ENCODE measurements at places on chromosomes 6 and 20.

DNA sequence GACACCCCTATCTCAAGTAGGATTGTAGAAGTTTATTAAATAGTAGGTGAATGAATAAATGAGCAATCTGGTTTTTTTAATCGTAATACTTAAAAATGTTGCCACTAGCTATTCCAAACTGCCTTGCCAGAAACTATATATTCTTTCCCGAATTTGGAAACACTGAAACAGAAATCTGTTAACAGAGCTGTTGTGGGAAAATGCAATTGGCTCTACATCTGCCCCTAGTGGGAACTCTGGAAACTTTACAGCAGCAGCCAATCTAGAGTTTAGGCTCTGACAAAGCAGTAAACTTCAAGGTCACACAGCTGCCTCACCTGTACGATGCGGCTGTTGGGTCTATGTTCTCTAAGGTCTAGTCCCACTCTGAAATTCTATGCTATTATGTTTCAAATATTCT lies 41.7 kb downstream of the SYNE1 start:
- no peak for DNase-seq

GRCh38 chr6:30547454-30547853 lies 8.8 kb downstream of the GNL1 start:
- DNase-seq, result no peak

DNA sequence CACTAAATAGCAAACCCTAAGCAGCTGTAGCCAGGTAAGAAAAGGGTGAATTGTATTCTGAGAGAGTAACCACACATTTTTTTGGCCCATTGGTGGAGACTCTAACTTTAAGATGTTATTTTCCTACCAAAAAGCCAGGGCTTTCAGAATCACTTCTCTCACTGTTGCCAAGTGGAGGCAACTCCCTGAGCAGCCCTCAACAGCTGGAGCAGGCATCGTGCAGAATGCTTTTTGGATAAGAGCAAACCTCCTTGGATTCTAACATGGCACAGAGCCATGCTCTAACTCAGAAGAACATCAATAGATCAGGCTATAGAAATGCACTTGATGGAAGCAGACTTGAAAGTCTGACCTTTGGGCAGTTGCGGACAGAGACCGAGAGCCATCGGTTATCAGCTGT lies 722.2 kb upstream of the CHD6 start:
- DNase-seq, result no peak

DNA sequence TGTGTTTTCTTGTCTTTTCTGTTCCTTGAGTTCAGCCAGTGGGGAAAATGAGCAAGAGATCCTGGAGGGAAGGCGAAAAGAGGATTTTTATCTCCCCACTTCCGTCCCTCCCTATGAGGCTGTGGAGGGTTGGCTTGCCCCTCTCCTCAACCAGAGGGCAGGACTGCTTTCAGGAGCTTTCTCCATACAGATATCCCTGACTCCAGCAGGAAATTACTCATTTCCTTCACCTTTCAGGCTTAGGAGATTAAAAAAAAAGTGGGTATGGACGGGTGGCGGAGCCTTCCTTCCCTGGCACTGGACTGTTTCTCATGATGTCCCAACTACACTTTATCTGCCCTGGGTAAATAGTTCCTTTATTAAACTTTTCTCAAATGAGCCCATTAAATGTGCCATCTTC lies 241.2 kb downstream of the FRK start:
- no peak for DNase-seq

- no peak for DNase-seq
These were observed 150.5 kb downstream of the TBXT start for GRCh38 chr6:166017032-166017635.

DNA sequence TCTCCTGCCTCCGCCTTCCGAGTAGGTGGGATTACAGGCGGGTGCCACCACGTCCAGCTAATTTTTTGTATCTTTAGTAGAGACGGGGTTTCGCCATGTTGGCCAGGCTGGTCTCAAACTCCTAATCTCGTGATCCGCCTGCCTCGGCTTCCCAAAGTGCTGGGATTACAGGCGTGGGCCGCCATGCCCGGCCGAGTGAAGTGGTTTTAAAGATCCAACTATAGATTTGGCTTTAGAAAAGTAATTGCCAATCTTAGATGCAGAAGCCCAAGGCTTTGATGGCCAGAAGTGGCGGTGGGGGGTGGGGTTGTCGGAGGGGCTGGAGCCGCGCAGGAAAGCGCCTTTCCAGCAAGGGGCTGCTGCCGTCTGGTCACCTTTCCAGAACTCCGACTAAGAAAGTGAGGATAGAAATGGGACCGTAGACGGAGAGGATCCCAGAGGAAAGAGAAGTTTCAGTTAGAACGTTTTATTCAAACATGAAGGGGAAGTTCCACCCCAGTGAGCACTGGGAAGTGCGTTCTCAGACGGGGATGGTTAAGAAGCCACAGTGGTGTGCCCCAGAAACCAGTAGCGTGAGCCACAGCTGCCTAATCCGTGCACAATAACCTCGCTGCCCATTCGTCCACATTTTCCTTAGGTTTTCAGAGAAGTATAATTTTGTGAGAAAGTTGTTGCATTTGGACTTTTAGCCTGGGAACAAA lies 69.7 kb downstream of the DLL1 start:
- no peak for DNase-seq

DNA sequence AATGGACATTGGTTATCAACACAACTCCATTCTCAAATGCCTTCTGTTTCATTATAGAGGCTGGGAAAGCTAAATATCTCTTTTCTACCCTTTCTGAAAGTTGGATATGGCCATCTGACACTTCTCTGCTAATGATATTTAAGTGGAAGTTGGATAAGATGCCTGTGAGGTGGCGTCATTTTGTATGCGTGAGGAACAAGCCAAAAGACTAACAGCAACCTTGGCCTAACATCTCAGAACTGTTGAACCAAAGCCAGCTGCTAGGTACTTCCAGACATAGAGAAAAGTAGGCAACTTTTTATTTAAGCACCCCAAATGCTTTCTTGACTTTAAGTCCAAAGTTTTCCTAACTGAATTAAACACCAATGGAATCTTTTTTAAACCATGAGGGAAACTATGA lies 708.4 kb downstream of the CD109 start:
- no peak for DNase-seq

DNA sequence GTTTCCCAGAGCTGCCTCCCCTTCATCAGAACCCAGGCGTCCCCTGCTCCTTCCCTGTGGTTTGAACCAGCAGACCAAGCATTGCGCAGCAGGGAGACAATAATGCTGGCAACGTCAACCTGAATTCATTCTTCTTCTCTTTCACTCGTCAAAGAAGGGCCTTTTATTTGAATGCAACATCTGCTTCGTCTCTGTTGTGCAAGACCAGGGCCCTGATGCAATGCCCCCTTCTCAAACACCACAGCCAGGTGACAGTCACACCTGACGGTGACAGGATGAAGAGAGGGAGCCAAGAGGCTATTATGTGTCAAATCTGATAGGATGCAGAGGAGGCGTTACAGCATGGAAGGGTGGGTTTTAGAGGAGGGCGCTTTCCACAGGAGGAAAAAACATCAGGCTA lies 8.0 kb downstream of the INSM1 start:
- DNase-seq, result no peak

DNA sequence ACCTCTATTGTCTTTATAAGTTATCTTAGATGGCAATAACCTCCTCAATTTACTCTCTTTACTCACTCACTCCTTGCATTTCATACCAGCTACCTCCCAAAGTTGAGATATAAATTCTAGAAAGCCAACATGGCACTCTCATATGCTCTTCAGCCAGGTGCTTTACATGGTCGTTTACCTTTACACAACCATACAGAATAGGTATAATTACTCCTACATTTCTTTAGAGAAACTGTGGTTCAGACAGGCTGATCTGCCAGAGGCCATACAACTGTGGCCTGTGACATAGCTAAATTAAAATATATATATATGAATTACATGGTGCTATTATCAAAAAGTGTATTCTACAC lies 45.7 kb downstream of the HBS1L start:
- no peak for DNase-seq

- no peak for DNase-seq
These were observed 126.4 kb upstream of the DUSP22 start for GRCh38 chr6:165906-166305.

- no peak for DNase-seq
These were observed 155.0 kb downstream of the CFAP61 start for GRCh38 chr20:20207291-20207690.

Measured in activated gamma-delta T cell treated with Interleukin-2 at 50 U/mL for 16 hours (primary cell).